CD8-positive, alpha-beta T cell (primary cell): ENCODE measurements at places on chromosomes 5 and 9. TPM values are rescaled to one million over a fixed set of nuclear protein-coding genes. Genes with fewer than 3 reads are reported as not detected.

Gene OMD
- not detected for total RNA-seq

Gene SPINK13
- total RNA-seq: not detected

Gene EMB
- 122 TPM for total RNA-seq

Gene PFN3
- total RNA-seq: not detected

Gene GPR150
- total RNA-seq: not detected

Gene PCDHGB2
- 0.28 TPM for total RNA-seq

Gene PRDM9
- total RNA-seq: not detected

Gene WDR55
- 49.2 TPM for total RNA-seq

Gene CCDC183
- total RNA-seq: 1.3 TPM

Gene TTLL11
- total RNA-seq: 1.00 TPM

Gene IGIP
- total RNA-seq: 0.81 TPM

Gene NACC2
- total RNA-seq: 1.7 TPM

Gene HK3
- total RNA-seq: not detected

Gene CKMT2
- not detected for total RNA-seq

Gene IRGM
- total RNA-seq: 1.7 TPM

Gene GMCL2
- total RNA-seq: not detected

Gene NUTM2G
- total RNA-seq: not detected

Gene NDST1
- 0.22 TPM for total RNA-seq

Gene SGCD
- 0.41 TPM for total RNA-seq
